ENCODE measurements at places on chromosomes 1 and 21.

GRCh38 chr1:177798614-177799013, 171.2 kb downstream of the SEC16B start:
- no peak for DNase-seq

- DNase-seq = no peak
Measured at GRCh38 chr1:2575801-2576663, 10.5 kb upstream of the PRXL2B start.

GRCh38 chr21:33543505-33544129, 779 bp downstream of the SON start:
- DNase-seq = no peak

DNA sequence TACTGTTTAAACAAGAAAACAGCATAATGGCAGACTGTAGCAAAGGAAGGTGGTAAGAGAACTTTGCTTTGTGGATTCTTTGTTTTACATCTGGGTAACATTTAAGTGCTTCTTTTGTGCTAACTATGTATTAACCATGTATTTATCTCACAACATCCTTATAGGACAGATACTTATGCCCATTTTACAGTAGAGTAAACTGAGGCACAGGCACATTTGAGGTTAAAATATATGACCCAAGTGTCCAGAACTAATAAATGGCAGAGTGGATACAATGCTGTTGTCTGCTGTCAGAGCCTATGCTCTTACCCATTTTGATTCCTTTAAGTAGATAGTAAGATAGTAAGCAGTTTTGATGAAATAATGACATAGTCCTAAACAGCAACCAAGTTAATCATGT, 7.3 kb downstream of the CAPZA1 start:
- DNase-seq = no peak

DNA sequence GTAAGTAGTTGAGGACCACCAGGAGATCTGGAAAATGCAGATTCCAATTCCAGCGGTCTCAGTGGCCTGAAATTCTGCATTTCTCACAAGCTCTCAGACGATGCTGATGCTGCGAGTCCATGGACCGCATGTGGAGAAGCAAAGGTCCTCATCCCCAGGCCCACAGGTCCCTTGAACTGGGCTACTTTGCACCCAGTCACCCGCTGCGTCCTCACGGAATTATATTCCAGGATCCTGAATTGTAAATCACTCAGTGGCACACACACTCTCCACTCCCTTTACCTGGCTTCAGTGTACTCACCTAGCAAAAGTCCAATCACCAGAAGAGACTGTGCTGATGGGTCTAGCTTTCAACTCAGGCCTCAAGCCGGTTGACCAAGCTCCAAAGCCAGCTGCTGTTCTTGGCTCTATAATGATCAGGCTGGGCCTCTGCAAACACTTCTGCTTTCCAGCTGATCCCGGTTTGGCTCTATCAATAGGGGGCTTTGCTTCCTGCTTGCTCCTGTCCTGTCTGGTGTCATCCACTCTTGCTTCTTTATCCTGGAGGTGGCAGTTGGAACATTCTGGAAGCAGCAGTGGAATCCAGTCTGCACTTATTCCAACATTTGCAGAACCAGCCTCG, 904 bp upstream of the RPL22 start:
- no peak for DNase-seq

- no peak for DNase-seq
Measured at GRCh38 chr1:81756872-81757271, 43.9 kb upstream of the ADGRL2 start.
